Bronchial epithelial cell (primary cell): ENCODE measurements at places on chromosomes 16 and 17.

DNA sequence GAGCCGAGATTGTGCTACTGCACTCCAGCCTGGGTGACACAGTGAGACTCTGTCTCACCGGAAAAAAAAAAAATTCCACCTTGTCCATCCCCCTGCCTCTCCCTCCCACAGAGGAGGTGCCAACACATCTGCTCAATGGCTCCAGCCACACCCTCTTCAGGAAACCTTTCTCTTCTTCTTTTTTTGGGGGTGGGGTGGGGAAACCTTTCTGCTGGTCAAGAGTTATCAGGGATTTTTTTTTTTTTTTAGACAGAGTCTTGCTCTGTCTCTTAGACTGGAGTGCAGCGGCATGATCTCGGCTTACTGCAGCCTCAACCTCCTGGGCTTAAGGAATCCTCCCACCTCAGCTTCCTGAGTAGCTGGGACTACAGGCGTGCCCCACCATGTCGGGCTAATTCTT lies 18.7 kb downstream of the TNS4 start:
- peak; percentile 61 for DNase-seq

DNA sequence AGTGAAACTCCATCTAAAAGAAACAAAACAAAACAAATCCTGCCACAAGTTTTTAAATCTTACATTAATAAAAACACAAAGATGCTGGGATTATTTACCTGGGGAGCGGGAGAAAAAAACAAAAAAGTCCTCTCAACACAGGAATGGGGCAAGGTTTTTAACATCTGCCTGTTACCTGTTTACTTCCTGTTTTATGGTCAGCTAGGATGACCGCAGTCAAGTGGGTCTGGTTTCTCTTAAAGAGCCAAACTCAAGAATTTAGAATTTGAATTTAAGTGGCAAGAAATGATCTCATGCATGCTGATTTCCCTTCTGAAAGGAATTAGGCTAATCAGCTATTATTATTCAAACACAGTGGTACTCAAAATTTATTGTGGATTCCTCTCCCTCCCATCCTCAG lies 39.7 kb upstream of the TBC1D3K start:
- no peak for DNase-seq

GRCh38 chr16:90026135-90026534 lies 6.9 kb upstream of the DBNDD1 start:
- no peak for DNase-seq

- no peak for DNase-seq
Observed at GRCh38 chr17:57075785-57076184, 9.3 kb upstream of the AKAP1 start.

DNA sequence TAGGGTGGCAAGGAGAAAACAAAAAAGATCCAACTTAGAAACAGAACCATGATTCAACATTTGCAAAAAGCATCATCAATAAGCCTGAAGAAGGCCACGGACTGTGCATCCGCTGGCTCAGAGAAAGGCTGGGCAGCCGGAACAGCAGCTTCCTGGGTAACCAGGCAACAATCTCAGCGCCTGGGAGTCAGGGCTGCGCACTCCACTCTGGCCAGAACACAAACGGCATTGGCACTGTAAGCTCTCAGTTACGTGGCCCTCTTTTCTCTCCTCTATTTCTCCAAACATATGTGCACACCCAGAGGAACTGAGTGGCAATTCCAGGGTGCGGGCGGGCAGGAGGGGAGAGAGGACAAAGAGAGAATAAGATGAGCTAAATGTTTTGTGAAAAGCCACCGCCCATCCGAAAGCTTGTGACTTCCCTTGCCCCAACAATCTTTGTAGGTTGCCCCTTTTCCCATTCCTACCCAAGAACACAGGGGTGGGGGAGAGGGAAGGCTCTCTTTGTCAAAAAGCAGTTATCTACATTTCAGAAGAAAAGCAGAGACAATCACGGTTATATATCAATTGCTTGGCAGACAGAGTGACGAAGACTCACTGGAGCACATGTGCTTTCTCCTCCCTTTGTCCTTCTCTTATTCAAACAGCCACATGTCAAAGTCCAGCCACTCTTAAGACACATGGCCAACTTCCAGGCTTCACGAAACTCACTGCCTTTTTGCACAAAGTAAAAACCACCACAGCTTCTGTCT lies 6.6 kb upstream of the GHDC start:
- no peak for DNase-seq

DNA sequence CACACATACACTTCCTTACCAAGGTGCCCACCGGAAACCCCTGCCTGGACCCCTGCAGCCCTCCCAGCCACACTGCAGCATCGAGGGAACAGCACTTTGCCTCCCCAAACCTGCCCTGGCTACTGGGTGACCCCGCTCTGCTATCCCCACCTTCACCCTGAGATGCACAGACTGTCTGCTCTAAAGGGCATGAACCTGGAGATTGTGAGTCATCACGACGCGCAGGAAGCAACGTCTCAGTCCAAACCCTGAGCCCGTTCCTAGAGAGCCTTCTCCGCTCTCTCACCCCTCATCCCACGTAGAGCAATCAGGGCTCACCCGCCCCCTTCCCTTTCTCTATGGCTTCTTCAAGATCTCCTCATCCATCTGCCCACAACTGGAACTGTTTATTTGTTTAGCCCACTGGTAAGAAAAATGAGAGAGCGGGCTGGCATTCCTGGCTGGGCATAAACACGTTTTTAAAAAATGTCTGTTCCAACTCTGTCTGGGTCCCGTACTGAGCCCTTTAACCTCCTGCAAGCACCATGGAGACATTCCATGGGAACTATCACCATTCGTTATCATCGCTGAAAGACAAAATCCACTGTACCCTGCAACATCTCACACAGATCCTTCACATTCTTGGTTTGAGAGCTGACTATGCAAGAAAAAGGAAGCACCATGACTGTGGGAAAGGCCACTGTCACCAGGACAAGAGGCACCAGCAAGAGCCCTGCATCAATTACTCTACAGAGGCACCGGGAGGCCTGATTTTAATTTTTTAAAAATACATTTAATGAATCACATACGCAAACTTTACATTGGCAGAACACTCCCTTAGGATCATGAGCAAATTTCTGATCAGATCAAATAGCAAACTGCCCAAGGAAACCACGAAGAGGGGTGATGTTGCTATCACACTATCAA lies 28.2 kb downstream of the ZFHX3 start:
- DNase-seq, result peak; percentile 67

- no peak for DNase-seq
Observed at GRCh38 chr17:72458301-72458700, 337.5 kb downstream of the SOX9 start.

GRCh38 chr16:1745181-1745899 lies 26.0 kb downstream of the NME3 start:
- no peak for DNase-seq

GRCh38 chr16:8080817-8081216 lies 509.5 kb downstream of the TMEM114 start:
- DNase-seq, result no peak

DNA sequence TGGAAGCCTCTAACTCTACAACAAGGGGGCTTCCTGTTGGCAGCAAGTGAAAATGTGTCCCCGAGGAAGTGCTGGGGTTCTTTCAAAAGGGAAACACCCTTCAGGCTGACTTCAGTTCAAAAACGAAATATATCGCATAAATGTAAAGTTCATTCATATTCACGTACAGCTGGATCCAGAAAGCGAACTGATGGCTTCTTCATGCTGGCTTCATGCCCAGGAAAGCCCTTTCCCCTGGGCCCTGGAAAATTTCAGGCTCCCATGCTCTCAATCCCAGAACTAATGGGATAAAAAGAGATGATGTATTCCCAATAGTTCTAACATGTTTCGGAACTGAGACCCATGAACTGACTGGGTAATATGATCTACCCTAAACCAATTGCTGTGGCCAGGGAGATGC lies 104.7 kb upstream of the CDH13 start:
- DNase-seq, result no peak
